ENCODE measurements at places on chromosomes 7 and 10.

DNA sequence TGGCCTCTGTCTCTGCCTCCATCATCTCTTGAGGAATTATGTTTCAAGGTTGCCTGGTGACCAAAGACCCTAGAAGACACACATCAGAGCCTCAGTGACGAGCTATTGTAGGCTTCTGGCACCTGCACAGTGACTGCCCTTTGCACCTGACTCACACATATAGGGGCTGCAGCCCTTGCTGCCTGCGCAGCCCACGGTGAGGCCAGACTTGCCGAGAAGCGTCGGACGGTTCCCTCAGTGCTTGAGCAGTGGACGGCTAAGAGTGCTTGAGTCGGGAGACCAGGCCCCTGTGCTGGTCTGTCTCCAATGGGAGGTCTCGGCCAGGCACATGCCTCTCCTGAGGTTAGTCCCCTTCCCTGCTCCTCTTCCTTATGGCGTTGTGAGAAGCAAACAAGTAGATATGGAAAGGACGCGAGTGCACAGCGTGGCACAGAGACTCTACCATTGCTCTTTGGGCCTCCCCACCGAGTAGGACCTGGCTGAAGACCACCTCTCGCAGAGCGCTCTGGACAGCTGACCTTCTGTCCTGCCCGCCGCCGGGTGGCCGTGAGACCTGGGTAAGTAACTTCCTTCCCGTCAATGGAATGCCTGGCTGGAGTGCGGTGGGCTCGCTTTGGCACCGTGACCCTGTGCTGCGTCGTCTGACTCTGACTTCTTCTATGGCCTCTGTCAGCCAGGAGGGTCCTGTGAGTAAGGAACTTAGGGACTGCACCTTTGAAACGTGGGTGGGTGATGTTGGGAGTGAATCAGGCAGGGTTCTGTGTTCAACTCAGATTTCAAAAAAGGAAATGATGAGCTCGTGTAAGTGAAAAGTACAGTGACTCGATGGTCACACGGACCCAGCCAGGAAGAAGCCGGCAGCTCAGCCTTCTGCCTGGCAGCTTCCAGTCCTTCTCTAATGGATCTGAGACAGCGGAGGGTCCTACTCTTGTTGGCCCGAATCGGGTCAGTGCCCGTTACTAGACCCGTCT, 33.7 kb downstream of the ZNF775 start:
- DNase-seq, result no peak

GRCh38 chr10:19730907-19731217, 85.4 kb upstream of the PLXDC2 start:
- DNase-seq, result no peak

DNA sequence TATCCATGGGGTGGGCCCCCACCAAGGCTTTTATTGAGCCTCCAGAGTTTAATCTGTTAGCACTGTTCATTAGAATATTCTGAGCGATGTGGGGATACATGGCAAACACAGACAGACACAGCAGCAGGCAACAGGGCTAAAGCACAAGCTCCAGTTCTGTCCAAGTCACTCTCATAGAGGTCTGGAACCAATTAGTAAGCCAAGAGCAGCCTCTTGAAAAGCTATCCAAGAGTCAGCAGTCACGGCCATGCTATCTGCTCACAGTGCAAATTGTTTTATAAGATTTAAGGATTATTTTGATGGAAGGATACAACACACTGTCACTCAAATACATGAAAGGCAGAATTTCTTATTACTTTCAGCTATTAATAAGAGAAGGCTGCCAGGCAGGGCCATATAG, 86.4 kb upstream of the DGKB start:
- DNase-seq, result no peak

- DNase-seq, result peak; percentile 24
These were observed 519 bp downstream of the PITRM1 start for GRCh38 chr10:3172081-3172445.

- no peak for DNase-seq
These were observed 27.6 kb upstream of the MKRN1 start for GRCh38 chr7:140506788-140507464.

- no peak for DNase-seq
These were observed 64.1 kb upstream of the INSIG1 start for GRCh38 chr7:155233311-155234157.

DNA sequence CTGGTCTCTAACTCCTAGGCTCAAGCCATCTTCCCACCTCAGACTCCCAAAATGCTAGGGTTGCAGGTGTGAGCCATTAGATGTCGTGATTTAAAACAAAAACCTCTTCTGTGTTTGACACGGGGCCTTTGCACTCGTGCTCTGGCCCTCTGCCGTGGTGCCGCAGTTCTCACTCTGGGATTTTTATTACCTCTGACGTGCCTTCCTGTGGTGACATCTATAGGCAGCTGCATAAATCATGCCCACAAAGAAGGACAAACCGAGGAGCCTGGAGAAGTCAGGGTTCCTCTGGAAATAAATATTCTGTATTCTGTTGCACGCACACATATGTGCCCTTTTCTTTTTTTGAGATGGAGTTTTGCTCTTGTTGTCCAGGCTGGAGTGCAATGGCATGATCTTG, 25.9 kb upstream of the OCM start:
- no peak for DNase-seq

DNA sequence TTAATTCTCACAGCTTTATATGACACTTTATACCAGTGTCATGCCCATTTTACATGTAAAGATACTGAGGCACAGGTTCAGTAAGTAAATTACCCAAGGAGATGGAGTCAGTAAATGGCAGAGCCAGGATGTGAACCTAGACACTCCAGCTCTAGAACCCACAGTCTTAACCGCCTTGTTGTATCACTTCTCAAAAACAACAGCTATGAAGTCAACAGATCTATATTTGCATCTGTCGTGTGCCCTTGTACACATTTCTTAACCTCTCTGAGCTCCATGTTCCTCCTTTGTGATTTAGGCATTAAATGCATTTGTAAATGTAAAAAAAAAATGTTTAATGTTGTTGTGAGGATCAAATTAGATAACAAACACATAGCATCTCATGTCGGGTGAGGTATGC, 716.2 kb downstream of the SUGCT start:
- DNase-seq, result no peak

DNA sequence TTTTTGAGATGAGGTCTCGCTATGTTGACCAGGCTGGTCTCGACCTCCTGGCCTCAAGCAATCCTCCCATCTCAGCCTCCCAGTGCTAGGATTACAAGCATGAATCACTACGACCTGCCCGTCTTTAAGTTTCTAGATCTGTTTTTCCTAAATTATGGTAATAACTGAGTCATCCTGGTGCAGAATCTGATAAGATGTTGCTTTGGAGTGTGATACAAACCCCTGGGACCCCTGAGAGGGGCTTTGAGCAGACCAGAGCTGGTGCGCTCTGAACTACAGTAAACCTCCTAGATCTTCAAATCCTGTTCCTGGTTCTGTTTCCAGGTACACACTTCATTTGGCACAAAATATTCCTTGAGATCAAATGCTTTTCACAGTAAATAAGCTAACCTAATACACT, 34.2 kb downstream of the RPP38 start:
- DNase-seq, result no peak

- peak; percentile 22 for DNase-seq
These were observed 162.6 kb upstream of the AKR1E2 start for GRCh38 chr10:4663162-4663992.

DNA sequence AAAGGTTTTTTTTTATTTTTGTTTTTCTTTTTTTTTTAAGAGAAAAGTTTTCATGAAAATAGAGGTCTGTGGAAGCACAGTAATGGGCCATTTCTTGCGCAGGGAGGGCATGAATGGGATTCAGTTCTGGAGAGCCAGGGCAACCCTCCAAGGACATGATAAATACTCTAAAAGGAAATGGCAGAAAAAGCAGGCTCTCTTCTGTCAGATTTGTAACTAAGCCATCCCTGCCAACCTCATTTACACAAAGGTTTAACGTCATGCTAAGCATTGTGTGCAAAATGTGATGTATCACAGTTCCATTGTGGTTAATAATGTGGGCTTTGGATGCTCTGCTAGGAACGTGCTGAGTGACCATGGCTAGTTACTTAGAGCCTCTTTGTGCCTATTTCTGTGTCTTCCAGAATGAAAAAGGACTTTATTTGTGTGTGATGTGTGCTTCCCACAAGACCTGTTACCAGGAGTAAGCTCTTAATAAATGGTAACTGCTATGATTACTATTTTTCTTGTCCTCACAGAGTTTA, 1095.9 kb upstream of the SORCS1 start:
- no peak for DNase-seq

DNA sequence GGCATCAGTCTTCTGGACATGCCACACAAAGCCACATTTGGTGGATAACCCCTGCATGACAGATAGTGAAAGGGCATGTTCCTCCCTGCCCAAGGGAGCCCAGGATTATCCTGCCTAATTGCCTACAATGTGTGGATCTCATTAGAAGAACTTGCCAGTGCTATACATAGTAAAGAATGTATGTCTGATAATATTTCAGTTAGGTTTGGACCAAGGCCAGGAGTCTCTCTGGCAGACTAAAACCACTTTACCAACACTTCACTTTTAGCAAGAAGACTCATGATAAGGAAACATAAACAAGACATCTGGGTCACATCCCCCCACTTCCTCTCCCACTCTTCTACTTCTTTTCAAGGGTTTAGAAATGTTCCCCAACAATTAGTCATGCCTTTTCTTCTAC, 196.7 kb downstream of the MTERF1 start:
- no peak for DNase-seq

GRCh38 chr10:16195178-16195769, 241.5 kb upstream of the PTER start:
- DNase-seq, result no peak

DNA sequence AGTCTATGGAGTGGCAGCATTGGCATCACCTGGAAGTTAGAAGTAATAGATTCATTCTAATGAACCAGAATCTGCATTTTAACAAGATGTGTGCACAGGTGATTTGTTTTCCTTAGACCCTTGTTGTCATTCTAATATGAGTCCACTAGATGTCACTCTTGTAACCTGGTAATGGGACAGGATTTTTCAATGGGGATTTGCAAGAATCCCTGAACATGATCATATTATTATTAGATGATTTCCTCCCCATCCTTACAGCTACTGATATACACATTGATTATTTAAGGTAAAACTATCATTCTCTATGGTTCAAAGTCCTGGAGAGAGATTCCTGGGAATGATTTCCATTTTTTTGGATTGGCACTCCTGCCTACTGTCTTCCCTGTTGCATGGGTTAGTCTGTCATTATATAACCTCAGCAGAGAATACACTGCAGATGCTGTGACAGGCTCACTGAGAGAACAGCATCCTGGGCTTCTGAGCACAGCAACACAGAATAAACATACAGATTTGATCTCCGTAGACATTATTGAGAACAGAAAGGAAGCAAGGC, 194.9 kb downstream of the SUGCT start:
- DNase-seq, result peak; percentile 47

- peak; percentile 9 for DNase-seq
These were observed 17.3 kb downstream of the MGAM start for GRCh38 chr7:142012825-142013511.

DNA sequence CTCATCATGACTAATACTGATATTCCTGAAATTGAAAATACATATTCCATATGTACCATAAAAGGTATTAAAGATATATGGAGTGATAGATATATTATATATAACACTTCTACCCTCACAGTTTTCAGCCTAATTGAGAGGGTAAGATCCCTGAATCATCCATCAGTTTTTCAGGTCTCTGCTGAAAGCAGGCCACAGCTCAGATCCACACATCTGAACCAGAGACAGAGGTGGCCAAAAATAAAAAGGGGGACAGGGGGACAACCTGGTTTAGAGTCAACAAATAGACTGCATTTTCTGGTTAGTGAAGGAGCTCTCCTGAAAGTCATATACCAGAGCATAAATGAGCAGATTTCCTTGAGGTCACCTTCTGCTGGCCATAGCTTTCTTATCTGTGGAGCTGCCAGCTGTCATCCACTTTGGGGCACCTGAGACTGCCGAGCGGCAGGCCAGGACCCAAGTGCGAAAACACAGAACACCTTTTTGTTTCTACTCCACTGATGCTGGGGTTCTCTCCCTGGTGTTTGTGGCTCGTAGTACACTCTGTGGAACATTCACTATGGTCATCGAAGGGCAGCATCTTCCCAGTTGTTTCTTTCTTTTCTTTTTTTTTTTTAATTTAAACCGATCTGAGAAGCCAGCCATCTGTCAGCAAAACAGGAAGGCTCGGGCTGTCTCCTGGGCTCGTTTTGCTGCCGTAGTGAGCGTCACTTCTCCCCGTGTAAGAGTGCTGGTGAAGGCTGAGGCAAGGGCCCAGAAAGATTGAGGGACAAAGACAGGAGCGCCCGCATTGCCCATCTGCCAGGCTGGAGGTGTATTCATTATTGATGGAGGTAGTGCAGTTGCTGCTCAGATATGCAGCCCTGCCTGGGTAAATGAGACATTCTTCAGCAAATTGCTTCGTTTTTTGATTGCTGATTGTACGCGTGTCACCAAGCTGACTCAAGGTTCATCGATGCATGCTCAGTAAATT, 13.5 kb downstream of the IKZF1 start:
- DNase-seq, result no peak

GRCh38 chr7:7897509-7897908, 71.1 kb upstream of the GLCCI1 start:
- DNase-seq, result no peak

DNA sequence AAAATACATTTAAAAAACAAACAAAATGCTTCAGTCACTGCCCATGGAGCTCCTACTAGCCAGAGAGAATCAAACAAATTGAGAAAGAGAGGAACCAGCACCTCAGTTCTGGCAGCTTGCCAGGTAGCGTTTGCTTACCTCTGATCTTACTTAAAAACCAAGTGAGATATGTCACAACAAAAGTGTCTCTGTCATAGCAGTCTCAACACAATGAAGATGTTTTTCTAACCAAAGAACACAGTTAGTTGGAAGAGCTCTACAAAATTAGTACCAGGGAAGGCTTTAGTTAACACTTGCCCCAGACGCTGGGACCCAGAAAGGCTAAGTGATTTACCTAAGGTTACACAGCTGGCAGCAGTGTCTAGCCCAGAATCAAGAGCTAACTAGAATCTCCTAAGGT, 3.4 kb downstream of the DOCK4 start:
- no peak for DNase-seq

GRCh38 chr7:76071316-76072242, 23.7 kb downstream of the MDH2 start:
- no peak for DNase-seq

- DNase-seq, result no peak
These were observed 16.2 kb downstream of the CEP55 start for GRCh38 chr10:93512565-93512964.

DNA sequence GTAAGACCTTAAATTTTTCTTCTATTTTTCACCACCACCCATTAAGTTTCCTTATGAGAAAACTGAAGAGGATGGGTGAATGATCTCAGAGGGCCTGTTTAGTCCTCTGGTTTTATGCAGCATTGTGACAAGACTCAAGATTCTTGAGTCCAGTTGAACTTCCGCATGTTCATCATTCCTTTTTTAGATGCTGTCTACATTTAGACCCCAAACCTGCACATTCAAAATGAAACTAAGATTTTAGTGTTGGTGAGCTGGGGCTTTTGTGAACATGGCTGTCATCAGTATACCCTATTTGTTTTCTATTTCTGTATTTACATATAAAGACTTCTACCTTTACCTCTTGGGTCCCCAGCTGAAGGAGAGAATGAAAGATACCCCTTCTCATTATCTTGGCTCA, 31.1 kb downstream of the NET1 start:
- DNase-seq, result no peak

- no peak for DNase-seq
These were observed 868.4 kb downstream of the KCNMA1 start for GRCh38 chr10:76769161-76769560.

GRCh38 chr7:28808796-28809533, 149.2 kb downstream of the TRIL start:
- no peak for DNase-seq
